Activated CD8-positive, alpha-beta memory T cell treated with anti-CD3 and anti-CD28 coated beads for 24 hours (primary cell): ENCODE measurements at places on chromosomes 6 and 20.
A peak's percentile ranks its signal among the peaks of the same experiment; 100 is the strongest.

- DNase-seq: no peak
Observed at GRCh38 chr6:77620278-77620882, 32.5 kb upstream of the MEI4 start.

DNA sequence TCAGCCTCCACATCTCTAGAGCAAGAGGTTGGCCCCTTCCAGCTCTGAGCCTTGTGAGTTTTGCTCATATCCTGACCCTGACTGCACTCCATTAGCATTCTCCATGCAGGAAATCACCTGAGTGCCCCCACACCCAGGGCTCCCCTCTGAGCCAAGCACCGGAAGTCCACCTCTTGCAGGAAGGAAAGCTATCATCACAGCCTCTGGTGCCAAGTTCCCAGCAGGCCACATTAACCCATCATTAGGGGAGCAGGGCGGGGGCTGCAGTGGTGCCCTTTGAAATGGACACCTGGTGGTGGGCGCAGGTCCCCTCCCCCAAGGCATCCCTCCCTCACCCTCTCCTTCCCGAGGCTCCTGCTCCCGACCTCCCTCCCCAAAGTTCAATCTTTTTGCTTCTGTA, 16.1 kb downstream of the GRM4 start:
- DNase-seq: no peak

DNA sequence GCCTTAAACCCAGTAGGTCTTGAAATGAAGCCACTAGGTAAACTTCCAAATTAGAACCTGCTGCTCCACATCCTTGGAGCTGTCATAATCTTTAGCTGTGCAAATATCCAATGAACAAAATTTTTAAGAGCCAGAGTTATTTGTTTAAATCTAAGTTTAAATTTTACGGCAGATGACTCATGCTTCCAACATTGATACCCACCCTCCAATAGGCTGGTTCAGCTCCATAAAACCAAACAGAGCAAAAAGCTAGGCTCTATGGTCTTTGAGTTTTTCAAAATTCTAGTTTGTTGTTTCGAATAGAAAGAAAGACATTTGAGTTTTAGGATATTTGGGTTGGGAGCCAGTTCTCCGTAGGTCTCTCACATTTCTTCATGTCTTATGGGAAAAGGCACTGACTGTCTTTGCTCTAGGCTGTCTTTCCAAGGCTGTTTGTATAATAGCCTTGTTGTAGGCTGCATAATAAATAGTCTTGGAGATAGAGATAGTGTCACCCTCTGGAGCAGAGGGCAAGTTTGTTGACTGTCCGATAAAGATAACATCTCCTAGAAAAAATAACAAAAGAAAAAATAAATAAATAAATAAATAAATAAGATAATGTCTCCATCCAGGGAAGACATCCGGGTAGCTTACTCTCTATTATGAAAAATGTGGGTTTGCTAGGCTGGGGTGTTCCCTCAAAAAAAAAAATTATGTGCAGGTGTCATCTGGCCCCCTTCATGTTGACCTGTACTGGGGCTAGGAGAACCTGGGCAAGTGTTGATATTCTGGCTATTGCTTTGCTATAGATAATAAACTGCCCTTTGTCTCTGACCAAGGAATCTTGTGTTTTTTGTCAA, 36.5 kb downstream of the SLC2A12 start:
- DNase-seq: no peak

- DNase-seq: no peak
Observed at GRCh38 chr6:22056398-22056797, 240.4 kb downstream of the PRL start.

DNA sequence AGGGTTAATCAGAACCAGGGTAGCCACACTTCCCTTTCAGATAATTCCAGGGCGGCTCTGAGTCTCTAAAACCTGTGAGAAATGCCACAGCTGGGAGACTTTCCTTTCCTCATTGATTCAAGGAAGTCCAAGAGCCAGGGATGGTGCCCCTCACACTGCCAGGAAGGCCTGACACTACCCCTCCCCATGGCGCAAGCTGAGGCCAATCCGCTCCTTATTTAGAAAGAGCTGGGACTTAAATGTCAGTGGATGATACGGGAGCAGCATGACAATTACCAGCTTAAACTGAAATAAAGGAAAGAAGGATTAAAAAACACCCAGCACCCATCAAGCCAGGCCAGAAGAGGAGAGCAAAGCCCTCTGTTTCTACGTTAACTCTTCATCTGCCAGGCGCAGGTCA, 244.4 kb downstream of the LRFN2 start:
- no peak for DNase-seq

GRCh38 chr6:74967821-74968220, 238.0 kb downstream of the COL12A1 start:
- DNase-seq: no peak

DNA sequence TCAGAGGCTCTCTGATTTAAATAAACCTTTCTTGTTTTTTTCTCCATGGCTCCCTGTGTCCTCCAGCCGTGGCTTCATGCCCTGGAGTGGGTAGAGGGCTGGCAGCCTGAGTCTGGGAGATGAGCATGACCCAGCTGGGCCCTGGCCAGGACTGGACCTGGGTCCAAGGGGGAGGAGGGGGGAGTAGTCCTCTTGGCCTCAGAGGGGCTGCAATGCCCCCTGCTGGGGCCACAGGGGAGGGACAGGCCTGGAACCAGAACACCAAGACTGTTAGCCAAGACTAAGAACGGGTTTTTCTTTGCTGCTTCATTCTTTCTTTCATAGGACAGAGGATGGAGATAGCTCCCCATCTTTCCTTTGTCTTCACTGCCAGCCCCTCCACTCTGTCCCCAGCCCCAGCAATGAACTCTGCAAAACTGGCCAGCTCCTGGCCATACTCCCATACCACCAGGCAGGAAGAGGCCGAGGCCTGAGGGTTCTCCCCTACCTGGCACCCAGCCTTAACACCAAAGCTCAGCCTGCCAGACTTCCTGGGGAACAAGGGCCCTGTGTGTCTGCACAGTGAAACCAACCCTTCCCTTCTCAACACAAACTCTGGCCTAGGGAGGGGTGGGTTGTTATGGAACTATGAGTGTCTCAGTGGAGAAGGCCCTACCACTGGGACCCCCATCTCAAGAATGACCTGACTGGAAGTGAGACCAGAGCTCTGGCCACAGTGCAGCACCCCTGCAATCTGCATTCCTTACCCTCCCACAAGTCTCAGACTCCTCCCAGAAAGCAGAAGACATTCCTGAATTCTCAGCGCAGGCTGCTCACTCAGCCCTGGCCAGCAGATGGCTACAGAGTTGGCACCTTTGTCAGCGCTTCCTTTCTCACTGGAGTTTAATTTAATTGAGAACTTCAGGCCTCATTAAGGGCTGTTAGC, 11.0 kb downstream of the SLC29A1 start:
- no peak for DNase-seq

DNA sequence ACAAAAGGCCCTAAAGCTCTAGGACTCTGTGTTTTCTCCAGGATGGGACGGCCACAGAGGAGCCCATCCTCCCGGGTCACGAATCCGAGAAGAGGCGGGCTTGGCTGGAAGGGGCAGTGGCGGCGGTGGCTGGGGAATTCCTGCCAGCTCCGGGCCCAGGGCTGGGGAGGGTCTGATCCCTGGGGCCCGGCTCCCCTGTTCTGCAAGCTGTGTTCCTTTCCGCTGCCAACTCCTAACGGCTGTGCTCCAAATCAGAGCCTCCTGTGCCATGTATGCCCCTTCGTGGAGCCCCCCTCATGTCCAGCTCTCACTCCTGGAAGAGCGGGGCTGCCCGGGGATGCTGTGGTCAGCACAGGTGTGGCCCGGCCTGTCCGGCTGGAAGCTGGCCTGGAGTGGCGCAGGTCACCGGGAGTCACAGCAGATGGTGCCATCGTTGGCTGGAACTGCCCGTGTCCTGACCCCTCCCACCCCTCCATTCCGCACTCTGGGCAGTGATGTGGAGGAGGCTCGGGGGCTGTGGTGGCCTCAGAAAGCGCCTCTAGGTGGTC, 88.2 kb upstream of the MPC1 start:
- DNase-seq: no peak

GRCh38 chr6:9487128-9487527, 927.7 kb downstream of the TFAP2A start:
- no peak for DNase-seq

DNA sequence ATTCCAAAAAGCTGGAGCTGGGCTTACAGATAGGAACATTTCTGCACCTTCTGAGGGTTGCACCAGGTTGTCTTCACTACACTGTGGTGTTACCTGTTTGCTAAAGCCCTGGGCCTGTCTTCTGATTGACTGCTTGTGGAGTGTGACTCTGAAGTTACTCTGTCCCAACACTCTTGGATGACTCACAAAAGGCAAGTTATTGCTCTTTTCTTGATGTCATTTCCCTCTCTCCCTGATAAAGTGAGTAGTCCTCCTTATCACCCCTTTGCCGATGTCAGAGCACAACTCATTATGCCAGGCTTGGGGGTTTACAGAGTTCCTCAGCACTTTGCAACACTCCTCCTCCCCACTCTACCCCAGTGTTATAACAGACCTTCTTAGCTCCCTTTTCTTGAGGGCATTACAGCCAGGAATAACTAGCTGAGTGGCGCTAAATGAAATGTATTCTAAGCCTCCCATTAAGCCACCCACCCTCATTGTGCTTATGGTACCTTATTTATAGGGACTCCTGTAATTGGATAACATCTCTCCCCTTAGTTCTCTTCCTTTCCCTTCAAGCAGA, 36.1 kb upstream of the NKX2-4 start:
- DNase-seq: no peak

GRCh38 chr20:37384683-37385174, 38.8 kb downstream of the SRC start:
- DNase-seq: peak; percentile 96

DNA sequence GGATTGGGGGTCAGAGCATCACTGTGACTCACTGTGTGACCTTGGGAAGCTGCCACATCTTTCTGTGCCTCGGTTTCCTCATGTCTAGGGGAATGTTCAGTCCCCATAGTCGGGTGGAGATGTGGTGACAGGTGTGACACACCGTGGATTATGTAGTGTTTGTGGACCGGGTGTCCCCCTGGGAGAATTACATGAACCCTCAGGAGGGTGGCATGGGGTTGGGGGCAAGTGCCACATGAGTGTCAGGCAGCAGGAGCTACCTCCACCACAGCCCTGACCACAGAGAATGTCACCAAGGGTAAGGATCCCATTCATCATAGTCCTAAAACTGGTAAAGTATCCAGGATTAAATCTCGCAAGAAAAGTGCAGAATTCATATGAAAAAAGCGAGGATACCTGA, 23.2 kb downstream of the SUN5 start:
- no peak for DNase-seq

- DNase-seq: no peak
Observed at GRCh38 chr20:12827816-12828385, 180.9 kb upstream of the SPTLC3 start.

DNA sequence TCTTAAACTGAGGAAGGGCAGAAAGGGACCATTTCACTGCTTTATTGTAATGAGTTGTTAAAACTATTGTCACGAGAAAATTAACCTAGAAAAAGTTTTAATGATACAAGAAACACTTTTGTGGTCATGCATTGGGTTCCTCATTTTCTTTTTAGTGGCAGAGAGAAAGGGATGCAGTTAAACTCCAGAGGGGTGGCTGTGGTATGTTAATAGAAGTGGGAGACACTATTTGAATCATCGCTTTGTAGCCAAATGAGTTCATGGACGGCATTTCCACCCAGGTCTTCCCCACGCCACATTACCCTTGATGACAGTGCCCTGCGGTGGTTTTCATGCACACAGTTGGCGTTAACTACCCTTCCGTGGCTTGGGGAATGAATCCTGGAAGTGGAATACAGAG, 235.6 kb downstream of the PLCB1 start:
- no peak for DNase-seq

DNA sequence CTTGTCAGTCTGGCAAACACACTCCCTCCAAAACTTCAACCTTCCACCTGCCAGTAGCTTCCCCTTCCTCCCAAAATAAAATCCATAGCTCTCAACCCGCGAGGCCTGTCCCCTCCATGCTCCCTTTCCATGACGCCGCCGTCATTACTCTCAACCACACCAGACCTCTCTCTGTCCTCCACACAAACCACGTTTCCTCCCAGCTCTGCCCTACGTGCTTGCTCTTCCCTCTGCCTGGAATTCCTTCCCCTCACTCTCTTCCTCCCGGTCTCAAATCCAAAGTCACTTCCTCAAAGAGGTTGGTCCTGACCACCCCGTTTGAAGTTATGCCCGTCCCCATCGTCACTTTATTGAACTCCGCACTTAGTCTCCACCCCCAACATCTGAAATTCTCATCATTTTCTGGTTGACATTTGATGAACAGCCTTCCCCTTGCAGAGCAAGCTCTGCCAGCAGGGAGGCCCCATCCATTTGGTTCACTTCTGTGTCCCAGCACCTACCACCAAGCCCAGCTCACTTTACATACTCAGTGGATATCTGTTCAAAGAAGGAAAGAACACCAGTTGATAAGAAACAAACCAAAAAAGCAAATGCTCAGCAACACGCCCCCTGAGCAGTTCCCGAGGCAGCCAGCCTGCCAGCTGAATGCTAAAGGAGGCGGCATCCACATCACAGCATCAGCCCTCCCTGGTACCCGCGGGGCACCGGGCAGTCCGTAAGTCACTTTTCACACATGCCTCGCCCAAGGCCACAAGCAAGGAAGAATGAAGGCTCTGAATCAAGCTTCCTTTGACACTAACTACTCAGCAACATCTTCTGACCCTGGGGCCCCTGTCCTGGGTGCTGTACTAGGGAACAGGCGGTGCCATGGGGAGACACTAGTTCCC, 125.0 kb downstream of the NFATC2 start:
- DNase-seq: no peak
